ENCODE measurements at places on chromosomes 5 and 9.

DNA sequence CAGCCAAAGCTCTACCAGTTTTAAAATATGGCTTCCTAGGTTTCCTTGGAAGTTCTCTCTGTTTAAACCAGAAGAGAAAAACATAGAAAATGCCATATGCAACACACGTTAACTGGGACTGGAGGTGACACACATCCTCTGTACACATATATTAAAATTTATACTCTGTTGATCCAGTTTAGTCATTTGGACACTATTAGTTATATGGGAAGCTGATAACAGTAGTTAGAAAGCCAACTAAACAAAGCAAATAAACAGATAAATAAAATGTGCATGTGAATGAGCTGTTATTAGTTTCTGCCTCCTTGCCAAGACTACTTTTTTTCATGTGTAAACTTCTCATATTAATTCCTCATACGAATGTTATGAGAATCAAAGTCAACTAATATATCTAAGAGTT is 1249.2 kb upstream of the CDH6 start:
- no peak for DNase-seq

- DNase-seq: no peak
Measured at GRCh38 chr5:71587766-71588532, 809 bp downstream of the MCCC2 start.

GRCh38 chr9:74887041-74887980 is at the start of gene TRPM6:
TRPM6 (minus strand) TSS chr9:74887921; CDS start chr9:74887856, 65 bp downstream.
- peak; percentile 9 for DNase-seq

- no peak for DNase-seq
Measured at GRCh38 chr9:85223506-85224125, 518.1 kb downstream of the AGTPBP1 start.

DNA sequence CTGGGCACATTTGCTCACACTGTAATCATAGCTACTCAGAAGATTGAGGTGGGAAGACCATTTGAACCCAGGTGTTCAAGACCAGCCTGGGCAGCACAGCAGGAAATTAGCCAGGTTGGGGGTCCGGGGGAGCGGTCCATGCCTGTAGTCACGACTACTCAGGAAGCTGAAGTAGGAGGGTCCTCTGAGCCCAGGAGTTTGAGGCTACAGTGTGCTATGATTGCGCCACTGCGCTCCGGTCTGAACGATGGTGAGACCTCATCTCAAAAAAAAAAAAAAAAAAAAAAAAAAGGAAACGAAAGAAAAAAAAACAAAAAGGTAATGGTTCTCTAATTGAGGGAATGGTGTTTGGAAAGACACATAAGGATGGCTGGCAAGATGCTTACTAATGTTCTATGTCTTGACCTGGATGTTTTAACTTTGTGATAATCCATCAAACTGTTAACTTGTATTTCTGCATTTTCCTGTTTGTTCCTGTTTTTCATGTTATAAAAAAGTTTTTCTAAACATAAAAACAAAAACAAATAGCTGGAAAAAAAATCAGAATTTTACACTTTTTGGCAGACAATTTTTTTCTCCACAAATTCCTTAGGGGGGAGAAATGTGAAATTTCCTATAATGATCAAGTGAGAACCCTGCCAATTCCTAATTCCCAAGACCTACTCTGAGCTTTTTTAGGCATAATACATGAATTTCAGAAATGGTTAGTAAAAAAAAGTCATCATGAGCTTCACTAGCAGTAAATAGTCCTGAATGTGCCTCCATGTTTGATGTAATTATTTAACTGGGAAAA is 96.9 kb downstream of the DENND1A start:
- DNase-seq: no peak

- peak; percentile 52 for DNase-seq
Measured at GRCh38 chr5:88734191-88734640, 148.8 kb downstream of the MEF2C start.

DNA sequence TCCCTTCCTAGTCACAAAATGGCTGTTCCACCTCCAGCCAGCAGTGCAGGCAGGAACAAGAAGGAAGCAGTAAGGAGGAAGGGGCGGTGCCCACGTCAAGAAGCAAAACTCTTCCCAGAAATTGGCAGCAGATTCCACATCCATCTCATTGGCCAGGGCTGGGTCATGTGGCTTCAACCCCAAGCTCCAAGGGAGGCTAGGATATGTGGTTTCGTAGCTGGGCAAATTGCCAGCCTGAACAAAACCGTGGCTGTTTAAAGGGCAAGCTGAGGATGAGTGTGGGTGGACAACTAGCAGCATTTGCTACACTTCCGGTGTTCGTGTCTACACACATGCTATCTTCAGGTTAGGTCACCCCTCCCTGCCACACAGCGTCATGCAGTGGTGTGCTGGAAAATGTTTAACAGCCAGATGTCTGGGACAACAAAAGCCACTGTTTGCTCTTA is 92.1 kb upstream of the MAP1B start:
- no peak for DNase-seq

DNA sequence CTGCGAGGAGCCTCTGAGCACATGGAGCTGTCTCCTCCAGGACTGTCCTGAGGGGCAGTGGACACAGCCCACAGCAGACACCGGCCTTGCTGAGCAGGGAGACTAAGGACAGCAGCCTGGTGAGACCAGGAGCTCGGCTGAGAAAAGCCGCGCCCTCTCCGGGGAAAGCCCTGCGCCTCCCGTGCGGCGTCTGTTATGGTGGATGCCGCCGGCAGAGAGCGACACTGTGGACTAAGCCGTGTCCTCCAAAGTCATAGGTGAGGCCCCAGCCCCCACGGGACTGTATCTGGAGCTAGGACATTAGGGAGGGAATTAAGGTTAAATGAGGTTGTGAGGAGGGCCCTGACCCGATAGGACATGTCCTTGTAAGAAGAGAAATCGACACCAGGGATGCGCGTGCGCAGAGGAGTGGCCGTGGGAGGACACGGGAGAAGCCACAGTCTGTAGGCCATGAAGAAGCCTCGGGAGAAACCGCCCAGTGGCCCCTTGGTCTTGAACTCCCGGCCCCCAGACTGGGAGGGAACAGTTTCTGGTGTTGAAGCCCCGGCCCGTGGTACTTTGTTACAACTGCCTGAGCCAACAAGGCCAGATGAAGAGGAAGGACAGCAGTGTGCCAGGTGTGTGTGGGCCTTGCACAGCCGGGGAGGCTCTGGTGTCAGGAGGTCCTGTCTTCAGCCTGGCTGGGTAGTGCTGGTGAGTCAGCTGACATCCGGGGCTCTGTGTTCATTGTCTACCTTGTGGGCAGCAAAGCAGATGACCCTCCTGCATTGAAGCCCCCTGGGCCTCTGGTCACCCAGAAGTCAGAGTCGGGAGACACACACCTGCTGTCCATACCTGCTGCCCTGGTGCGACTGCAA is 22.1 kb downstream of the MRPL36 start:
- no peak for DNase-seq

GRCh38 chr9:126832440-126832839 is 27.6 kb downstream of the ZBTB43 start:
- DNase-seq: no peak

GRCh38 chr5:86442036-86442745 is 175.6 kb upstream of the COX7C start:
- no peak for DNase-seq

GRCh38 chr5:31768784-31769183 is 129.9 kb downstream of the PDZD2 start:
- no peak for DNase-seq

DNA sequence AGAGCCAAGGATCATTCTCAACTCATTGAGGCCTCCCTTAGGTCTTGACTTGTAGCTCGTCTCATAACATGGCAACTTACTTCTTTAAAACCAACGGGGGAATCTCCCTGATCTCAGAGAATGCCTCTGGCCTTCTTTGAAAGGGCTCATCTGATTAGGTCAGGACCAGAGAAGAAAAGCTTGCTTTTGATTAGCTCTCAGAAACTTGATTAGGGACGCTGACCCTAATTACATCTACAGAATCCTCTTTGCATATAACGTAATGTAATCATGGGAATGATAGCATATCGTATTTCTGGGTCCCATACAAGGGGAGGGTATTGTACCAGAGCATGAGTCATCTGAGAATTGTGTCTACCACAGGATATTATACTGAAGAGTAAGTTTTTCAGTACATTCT is 125.1 kb upstream of the SH3GL2 start:
- no peak for DNase-seq

GRCh38 chr5:40606077-40606765 is 73.5 kb upstream of the PTGER4 start:
- DNase-seq: no peak

DNA sequence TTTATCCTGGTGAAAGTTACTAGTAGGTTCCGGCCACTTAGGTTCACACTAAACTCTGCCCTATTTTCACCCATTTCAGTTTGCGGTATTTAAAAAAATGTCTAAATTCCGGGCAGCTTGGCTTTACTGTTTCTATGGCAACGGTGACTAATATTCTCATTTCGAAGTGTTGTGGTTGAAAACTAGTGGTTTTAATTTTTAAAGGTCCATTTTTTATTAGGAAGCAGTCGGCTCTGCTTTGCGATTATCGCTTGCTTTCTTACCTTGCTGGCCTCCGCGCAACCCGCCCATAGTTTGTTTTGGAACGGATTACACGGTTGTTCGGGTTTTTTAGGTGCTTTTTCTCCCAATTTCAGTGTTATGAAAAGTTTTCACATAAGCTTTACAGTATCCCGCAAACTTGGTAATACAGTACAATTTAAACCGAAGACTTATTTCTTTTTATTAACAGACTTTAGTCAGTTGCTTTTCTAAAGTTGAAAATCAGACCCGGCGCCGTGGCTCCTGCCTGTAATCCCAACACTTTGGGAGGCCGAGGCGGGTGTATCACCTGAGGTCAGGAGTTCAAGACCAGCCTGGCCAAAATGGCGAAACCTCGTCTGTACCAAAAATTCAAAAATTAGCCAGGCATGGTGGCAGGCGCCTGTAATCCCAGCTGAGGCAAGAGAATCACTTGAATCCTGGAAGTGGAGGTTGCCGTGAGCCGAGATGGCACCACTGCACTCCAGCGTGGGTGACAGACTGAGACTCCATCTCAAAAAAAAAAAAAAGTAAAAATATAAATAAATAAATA is 1.6 kb downstream of the KDM4C start:
- peak; percentile 22 for DNase-seq

DNA sequence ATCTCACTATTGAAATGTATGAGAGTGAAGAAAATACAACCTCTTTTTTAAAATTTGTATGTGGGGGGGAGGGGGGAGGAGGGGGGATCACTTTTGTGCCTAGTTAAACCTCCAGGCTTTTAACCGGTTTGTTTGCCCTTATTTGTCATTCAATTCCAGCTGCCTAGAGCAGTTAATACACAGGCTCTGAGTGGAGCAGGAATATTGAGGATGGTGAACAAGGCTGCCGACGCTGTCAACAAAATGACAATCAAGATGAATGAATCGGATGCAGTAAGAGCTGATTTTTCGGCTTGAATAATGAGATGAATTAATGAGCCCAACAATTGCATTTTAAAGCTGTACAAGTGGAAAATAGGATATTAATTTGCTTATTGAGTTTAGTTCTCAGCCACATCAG is 28.7 kb upstream of the SNX24 start:
- DNase-seq: no peak

GRCh38 chr5:67283275-67283987 is 86.8 kb upstream of the CD180 start:
- DNase-seq: no peak

DNA sequence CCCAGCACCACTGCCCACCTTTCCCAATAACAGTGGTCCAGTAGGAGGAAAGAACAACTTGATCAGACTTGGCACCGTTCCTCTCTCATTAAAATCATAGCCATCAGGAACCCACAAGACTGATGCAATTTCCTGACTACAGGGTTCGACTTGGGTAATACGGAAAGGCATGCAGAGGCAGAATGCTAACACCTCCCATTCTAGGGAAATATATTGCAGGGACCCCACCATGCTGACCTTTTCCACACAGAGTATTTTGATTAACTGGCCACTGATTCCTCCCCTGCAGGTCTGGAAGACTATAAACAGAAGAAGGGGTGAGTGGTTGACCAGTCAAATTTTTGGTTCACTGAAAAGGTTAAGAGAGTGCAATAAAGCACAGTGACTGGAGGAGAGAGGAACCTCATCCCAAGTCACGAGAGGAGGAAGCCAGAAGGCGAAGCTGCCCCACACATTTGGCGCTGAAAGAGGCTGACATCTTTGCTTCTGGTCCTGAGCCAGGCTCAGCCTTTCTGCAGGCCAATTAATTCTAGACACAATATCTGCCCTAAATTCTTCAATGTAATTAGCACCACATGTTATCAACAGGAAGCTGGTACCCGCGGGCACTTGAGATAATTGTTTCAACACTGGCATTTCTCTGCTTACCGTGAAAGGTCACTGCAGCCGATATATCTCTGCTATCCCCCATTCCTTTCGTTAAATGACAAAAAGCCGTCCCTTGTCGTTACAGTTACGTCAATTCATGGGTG is 64.7 kb upstream of the SPOCK1 start:
- no peak for DNase-seq

DNA sequence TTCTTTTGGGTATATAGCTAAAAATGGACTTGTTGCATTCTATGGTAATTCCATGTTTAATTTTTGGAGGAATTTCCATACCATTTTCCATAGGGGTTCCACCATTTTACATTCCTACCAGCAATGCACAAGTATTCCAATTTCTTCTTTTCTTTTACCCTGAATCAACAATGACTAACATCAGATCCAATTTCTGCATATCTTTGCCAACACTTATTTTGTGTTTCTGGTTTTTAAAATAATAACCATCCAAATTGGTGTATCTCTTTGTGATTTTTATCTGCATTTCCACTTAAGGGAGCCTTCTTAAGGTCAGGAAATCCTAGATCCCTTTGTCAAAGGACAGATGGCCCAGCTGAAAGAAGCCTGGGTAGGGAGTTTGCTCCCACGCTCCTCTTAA is 29.5 kb upstream of the SMU1 start:
- no peak for DNase-seq

DNA sequence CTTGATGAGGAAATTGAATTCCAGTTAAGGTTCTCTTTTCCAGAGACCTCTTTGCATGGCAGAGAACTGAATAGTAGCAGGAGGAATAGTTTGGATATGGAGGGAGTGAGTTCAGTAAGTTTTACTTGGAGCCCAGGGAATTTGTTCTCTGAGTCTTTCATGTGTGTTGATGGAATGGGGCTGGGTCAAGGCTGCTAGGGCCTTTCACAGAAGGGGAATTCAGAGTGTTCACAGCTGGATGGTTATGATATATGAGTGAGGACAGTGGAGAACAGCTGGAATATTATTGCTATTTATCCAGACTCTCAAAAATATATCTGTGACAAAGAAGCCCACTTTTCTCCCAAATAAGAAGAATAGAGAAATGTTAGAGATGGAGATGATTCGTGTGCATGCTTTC is 372.8 kb downstream of the PLK2 start:
- DNase-seq: no peak
